ENCODE measurements at places on chromosomes 3 and 15.

- no peak for DNase-seq
Measured at GRCh38 chr3:101542957-101543356, 18.7 kb upstream of the TRMT10C start.

DNA sequence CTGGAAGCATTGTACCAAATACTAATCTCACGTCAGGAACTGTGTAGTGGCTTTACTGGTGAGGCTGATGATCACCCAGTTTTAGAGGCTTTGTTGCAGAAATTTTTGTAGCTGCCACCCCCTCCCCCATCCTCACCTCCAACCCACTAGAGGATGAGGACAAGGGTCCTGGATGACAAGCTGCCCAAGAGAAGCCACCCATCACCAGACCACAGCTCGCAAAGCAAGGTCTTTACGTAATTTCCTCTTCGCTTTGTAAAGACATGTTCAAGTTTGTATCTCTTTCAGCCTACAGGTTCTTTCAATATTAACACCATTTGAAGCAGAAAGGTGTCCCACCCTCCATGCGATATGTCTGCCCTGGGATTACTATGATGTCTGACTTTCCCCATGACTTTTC lies 74.2 kb downstream of the LDHAL6B start:
- DNase-seq, result no peak

GRCh38 chr3:29764041-29764440 lies 483.2 kb downstream of the RBMS3 start:
- no peak for DNase-seq

DNA sequence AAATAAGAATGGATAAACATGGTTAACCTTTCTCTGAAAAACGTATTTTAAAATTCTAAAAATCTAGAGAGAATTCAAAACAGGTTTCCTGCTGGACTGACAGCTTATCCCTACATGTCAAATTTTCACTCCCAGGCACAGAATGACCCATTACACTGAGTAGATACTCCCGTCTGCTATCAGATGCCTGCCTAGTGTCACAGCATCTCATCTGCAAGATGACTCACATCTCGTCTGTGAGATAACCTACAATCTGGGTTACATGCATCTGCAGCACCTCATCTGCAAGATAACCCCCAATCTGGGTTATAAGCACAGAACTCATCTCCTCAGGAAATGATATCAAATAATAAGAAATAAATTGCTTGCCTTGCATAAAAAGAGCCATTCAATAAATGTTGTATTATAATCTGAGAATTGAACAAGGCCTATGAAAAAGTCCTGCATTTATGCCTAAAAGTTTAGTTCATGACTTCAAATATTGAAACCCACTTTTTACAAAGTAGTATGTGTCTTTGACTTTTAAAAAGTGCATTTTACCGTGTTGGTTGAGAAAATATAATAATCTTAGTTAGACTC lies 188.3 kb upstream of the THBS1 start:
- DNase-seq, result no peak

GRCh38 chr3:37129871-37130270 lies 44.5 kb downstream of the LRRFIP2 start:
- DNase-seq, result no peak

- no peak for DNase-seq
Measured at GRCh38 chr3:172564499-172564898, 41.3 kb upstream of the TNFSF10 start.

GRCh38 chr3:149647812-149648211 lies 10.0 kb downstream of the WWTR1 start:
- no peak for DNase-seq

- no peak for DNase-seq
Measured at GRCh38 chr3:113242096-113242581, 30.8 kb downstream of the BOC start.

DNA sequence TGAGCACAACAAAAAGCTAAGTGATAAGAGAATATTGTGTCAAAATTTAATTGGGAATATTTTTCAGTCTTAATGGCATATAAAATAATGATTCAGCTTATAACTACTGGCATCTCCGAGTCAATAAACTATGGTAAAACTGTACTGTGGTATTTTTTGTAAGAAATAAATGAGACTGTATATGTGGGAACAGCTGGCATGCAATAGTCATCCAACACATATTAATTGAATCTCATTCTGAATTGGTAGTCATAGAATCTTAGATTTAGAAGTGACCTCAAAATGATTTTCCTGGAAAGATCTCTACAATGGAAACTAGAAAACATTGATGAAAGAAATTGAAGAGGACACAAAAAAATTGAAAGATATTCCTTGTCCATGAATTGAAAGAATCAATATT lies 133.4 kb upstream of the SLC7A14 start:
- DNase-seq, result no peak

Measured in putamen (tissue), 1 donor.